ENCODE measurements at places on chromosomes 2 and 18.

- DNase-seq, result no peak
Measured at GRCh38 chr2:60109744-60110143, 443.7 kb downstream of the BCL11A start.

DNA sequence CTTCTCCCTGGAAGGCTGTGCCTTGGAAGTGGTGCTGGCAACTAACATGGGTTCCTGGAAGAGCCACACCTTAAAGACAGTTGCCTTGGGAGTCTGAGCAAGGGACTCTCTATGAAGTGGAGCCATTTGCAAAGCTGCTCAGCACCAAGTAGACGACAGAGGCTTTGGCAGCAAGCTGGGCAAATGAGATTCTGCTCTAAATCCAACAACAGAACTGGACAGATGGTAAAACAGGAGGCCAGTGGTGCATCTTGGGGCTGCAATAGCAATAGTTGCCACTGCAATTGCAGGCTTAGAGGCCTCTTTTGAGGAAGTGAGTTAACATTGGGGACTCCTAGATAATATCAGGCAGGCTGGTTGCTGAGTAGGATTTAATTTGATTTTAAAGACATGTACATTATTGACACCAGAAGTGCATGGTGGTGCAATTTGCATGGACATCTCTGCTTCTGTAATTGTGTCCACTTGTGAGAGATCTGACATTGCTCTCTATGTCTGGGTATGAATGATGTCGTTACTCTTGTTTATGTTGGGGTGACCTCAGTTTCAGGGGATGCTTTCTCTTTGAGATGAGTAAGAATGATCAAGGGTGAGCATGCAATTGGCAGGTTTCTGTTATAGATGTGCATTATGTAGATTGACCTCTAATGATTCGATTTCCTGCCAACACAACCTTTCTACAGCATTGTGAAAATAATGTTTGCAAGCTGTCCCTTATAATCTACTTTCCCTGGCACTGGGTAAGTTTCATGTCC lies 568.3 kb upstream of the MEX3C start:
- no peak for DNase-seq

- DNase-seq, result no peak
Measured at GRCh38 chr18:666628-667027, 9.2 kb downstream of the TYMS start.

DNA sequence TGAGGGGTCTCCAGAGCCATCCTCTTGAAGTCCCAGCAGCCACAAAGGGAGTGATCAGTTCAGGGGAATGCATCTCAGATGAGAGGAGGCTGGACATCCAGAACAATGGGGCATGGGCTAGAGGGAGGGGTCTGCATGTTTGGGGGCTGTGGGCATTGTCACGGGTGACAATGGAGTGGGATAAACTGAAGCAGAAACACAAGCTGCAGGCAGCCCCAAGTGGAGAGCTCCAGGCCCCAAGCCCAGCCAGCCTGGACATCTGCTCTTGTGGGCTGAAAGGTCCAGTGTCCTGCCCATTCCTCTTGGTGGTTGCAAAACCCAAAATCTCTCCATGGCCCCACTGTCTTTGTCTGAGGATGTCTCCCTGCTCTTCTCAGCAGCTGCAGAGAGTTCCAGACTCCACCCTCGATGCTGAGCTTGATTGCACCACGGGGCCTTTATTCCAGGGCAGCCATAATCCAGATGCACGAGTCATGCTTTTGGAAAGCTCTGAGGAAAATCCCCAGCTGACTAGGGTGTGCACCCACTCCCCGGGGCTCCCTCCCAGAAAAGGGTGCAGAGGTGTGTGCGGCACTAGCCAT lies 149.4 kb downstream of the TNS1 start:
- no peak for DNase-seq

GRCh38 chr2:174846941-174847938 lies 83.0 kb upstream of the CHRNA1 start:
- DNase-seq, result peak; percentile 94
